ENCODE measurements at places on chromosomes 11 and 22. TPM values are rescaled to one million over a fixed set of nuclear protein-coding genes. Genes with fewer than 3 reads are reported as not detected.

Gene ANAPC15
- 28.8 TPM for total RNA-seq

Gene MISFA
- not detected for total RNA-seq

DNA sequence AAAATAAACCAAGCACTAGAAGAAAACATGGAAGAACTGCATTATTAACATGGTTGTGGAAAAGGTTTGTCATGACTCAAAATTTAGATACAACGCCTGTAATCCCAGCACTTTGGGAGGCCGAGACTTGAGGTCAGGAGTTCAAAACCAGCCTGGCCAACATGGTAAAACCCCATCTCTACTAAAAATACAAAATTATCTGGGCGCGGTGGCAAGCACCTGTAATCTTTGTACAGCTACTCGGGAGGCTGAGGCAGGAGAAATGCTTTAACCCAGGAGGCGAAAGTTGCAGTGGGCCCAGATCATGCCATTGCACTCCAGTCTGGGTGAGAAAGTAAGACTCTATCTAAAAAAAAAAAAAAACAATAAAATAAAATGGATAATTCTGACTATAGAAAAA, 23.7 kb downstream of the GNB1L start:
- no peak for DNase-seq

- DNase-seq: no peak
These were observed 519.6 kb downstream of the METTL15 start for GRCh38 chr11:28627690-28628255.

Gene SEC14L2
- 18.8 TPM for total RNA-seq

DNA sequence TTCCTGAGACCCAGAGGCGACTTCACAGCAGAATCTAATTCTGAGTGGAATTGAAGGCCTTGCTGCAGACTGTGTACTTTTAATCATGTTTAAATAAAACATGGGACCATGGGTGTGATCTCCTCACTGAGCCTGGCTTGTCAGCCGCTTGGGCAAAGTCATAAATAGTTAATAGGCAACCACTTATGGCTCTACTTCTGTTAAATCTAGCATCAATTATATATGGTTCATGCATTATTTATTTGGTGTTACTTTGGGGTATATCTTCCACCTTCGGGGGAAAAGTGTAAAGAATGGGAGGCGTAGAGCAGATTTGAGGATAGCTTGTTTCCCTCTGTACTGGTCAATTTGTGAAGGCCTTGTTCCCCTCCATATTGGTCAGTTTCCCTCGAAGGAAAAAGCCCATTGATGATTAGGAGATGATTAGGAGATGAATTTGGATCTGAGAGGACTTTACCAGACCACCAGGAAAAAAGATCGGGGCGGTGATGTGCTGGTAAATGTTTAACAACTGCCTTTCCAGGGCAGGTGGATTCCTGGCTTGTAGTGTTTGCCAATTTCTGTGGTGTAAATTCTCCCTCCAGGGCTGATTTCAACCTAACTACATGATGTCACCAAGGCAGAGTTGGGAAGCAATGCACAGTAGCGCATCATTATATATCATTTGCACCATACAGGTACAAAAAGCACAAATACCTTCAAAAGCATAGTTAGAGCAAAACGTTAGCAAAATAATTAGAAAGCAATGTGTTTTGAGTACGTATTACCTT, 204.1 kb upstream of the SEZ6L start:
- no peak for DNase-seq

DNA sequence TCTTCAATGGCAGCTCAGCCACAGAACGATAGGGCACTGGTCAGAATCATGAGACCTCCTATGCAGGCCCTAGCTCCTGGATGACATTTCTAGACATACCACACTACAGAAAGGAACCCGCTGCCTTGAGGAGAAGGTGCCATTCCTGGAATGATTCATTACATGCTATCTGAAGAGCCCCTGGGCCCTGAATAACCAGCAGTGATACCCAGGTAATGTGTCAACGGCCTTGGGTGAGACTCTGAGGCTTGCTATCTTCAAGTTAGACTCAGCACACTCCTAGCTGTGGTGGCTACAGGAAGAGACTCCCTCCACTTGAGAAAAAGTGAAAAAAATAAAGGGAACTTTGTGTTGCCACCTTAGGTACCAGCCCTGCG, 161.2 kb upstream of the GRIA4 start:
- no peak for DNase-seq

DNA sequence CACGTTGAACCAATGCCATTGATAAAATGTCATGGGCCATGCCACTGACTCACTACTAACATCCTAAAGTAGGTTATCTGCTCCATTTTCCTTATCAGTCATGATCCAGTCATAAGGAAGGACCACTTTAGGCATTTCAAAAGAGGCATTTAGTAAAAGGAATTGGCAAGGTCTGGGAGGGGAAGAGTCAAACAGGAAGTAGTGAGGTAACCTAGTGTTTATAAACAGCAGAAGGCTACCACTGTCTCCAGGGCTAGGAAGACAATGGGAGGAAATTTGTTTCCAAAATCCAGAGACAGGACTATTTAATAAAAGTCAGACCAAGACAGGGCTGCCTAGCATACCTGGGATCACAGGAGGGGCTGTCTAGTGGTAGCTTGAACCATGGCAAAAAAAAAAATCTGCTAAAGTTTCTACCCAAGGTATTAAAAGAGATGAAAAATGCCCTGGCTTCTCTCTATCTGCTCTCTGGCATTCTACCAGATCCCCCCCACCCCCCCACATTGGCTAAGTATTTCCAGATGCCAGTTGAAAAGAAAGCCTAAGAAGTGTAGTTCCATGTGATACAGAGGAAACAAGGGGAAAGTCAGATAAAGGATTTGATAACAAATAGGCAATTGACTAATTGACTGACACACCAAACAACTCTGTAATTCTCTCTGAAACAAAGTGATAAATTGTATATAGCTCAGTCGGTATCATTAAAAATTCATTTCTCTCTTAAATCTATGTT, 50.4 kb upstream of the C11orf87 start:
- no peak for DNase-seq

DNA sequence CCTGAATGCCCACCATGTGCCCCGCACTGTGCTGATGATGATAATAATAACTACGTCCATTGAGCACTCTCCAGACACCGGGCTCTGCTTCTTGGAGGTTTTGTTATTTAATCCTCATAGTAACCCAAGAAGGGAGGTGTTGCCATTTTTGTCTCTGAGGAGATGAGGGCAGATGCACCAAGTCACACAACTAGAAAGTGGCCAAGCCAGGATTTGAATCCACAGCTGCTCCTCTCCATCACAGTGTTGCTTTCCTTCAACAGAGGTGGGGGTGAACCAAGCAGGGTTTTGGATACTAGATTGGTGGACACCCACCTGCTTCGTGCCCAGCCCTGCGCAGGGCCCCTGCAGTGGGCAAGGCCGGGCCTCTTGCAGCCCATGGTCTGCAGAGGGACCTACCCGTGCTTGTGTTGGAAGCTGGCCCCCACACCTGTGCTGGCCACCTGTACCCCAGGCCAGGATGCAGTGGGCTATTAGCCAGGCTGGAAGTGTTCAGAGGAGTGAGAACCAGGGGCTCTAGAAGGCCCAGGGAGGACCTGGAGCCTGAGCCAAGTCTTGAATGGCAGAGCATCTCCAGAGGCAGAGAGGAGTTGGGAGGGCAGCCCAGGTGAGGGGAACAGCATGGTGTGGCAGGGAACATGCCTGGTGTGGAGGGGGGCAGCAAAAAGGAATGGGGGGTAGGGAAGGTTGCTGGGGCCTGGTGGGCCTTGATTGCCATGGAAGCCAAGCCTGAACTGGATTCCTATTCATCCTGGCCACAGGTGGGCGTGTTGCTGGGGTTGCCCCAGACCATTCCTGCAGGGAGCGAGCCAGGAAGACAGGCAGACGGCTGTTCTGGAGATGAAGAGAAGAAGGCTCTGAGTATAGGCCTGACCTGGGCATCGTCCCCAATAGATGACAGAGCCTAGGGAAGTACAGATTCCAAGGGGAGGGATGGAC, 2.7 kb upstream of the DPP3 start:
- no peak for DNase-seq

Gene CD3E
- not detected for total RNA-seq

Gene OR2AT4
- not detected for total RNA-seq

DNA sequence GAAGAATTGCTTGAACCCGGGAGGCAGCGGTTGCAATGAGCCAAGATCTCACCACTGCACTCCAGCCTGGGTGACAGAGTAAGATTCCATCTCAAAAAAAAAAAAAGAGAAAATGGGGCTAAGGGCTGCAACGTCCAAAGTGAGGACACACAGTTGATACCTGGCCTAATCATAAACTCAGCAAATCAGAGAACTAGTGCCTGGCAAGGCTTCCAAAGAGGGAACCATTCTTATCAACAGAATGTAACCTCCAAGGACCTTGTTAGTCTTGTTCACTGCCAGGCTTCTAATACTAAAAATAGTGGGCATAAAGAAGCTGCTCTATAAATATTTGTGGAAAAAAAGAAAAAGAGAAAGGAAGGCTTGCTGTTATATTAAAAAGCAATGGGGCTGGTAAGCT, 42.3 kb downstream of the FAM168A start:
- no peak for DNase-seq

- no peak for DNase-seq
These were observed 35.0 kb upstream of the TPBGL start for GRCh38 chr11:75205564-75206020.

DNA sequence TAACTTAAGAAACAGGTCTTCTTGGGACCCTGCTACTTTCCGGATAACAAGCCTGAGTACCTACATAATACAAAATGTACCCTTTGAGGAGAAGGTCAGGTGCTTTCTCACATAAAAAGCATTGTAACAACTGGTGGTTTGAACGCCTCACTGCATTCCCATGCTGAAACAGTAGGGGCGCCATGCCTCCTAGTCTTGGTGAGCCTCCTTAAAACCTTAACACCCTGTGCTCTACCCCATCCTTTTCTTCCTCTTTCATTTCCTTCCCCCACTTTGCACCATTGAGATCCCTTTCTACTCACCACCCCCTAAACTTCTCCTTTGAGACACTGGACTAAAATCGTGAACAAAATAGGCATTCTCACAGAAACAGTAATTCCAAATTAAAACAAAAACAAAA, 729.3 kb downstream of the NTM start:
- no peak for DNase-seq

GRCh38 chr11:131584785-131585592, 214.6 kb downstream of the NTM start:
- DNase-seq: no peak

DNA sequence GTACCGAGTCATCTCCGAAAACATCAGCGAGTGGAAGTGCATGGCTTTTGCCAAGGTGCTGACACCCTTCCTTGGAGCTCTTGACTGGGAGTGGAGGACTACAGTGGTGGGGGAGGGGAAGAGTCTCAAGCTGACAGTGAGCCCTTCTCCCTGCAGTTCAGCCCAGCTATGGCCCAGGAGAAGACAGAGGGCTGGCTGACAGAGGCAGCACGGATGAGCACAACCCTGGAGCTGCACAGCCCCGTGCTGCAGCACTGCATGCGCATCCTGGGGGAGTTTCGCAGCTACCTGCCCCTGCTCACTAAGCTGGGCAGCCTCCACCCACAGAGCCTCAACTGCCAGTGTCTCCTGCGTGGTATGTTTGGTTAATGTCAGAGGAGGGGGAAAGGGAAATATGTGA, 41.4 kb downstream of the DNHD1 start:
- no peak for DNase-seq

Gene MUC5B
- not detected for total RNA-seq

Gene PRG3
- total RNA-seq: not detected

- DNase-seq: no peak
These were observed 14.5 kb downstream of the YPEL4 start for GRCh38 chr11:57635246-57635645.

GRCh38 chr11:65785319-65786007, 1.4 kb upstream of the OVOL1 start:
- DNase-seq: no peak

Gene ZBTB16
- total RNA-seq: 6.9 TPM

DNA sequence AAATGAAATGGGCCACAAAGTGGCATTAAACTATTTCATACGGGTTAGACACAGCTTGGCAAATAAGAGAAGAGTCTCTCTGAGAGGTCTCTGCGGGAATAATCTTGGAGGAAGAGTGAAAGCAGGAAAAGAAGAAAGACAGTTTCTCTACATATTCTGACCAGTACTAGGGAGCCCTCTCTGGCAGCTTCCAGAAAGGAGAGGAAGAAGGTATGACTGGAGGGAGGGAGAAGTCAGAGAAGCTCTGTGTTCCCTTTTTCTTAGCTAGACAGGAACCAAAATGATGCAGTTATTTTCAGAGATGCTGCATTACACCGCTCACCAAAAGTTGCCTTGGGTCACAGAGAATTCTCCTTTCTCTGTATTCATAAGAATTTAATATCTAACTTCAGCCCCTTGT, 382.1 kb downstream of the KCNA4 start:
- DNase-seq: no peak

DNA sequence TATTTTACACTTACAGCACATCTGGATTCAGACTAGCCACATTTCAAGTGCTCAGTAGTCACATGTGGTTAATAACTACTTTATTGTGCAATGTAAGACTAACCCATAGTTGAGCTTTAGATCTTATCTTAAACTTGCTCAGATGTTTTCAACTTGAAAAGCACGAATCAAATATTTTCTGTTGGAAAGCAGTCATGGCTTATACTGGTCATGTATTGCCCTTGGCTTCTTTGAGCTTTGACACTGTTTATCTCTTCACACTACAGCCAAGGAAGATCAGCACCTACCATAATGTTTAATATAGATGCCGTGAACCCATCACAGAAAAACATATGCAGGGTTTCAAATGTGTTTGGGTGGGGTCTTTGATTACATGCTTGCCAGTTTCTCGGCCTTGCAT, 4.4 kb downstream of the RBX1 start:
- DNase-seq: no peak

Gene BBOX1
- not detected for total RNA-seq

DNA sequence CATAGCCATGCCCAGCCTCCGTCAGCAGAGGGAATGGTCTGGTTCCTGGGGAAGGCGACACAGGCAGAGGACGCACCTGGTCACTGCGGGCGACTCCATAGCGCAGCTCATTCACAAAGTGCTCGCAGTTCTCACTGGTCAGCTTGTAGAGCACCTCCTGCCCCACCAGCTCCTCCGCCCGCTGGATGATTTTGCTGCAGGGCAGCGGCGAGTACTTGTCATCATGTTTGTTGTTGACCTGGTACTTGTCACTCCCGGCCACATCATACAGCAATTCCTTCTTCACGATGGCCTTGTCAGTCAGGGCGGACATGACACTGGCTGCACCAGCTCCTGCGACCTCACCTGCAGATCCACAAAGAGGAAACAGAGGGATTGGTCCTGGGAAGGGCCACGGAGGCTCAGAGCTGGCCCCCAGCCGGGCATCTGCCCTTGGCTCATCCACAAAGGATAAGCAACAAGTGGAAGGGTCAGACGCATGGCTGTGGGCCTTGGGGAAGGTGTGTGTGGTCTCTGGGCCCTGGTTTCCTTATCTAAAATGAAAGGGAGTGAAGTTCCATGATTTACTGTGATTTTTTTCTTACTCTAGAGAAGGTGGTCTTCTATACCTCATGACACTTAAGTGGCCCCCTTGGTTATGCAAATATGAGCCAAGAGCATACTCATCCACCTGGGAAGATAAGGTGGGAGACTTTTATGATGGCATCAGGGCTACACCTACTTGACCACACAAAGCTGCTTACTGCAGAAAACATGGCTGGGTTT, 24.0 kb downstream of the PLAAT3 start:
- no peak for DNase-seq

- no peak for DNase-seq
These were observed 4.1 kb downstream of the PRG2 start for GRCh38 chr11:57386178-57386940.

Gene LINC01488
- total RNA-seq: not detected

Gene LRRC10B
- total RNA-seq: 0.18 TPM

Gene PSMD13
- 182 TPM for total RNA-seq

Gene BIK
- 0.58 TPM for total RNA-seq

Gene TSPAN32
- total RNA-seq: not detected

- no peak for DNase-seq
These were observed 13.1 kb downstream of the MRGPRG start for GRCh38 chr11:3205261-3206155.
